ENCODE measurements at places on chromosomes 16 and 17.

DNA sequence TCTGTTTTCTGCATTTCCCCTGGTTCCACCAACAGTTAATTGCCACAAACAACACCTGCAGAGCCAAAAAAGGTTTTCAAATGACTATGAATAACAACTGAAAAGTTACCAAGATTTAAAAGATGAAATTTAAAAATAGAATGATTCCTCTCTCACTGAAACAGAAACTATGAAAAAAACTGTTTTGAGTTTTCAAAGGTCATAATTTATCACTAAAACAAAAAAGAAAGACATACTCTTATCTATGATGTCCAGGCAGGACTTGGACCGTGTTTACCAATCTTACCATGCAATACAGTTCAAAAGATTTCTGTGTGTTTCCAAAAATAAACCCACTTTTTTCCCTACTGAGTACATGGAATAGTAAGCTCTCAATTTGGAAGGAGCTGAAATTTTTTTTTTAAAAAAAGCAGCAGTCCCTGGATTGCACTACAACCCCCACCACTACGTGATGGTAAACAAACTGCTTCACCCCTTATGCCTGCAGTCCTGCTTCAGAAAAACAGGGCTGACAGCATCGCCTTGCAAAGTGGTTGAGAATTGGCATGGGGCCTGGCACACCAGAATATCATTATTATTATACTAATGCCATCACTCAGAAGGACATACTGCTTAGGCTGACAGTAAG, 8.5 kb downstream of the TXNDC11 start:
- DNase-seq = no peak

DNA sequence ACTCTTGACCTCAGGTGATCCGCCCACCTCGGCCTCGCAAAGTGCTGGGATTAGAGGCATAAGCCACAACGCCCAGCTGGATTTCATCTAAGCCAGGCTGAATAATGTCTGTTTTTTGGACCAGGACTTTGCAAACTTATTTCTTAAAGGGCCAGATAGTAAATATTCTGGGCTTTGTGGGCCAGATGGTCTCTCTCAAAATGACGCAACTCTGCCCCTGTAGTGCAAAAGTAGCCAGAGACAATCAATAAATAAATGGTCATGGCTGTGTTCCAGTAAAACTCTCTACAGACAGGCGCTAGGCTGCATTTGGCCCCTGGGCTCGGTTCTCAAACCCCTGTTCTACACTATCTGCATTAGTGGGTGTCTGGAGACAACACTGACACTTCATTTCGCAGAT, 121.9 kb upstream of the CDH13 start:
- DNase-seq = no peak

DNA sequence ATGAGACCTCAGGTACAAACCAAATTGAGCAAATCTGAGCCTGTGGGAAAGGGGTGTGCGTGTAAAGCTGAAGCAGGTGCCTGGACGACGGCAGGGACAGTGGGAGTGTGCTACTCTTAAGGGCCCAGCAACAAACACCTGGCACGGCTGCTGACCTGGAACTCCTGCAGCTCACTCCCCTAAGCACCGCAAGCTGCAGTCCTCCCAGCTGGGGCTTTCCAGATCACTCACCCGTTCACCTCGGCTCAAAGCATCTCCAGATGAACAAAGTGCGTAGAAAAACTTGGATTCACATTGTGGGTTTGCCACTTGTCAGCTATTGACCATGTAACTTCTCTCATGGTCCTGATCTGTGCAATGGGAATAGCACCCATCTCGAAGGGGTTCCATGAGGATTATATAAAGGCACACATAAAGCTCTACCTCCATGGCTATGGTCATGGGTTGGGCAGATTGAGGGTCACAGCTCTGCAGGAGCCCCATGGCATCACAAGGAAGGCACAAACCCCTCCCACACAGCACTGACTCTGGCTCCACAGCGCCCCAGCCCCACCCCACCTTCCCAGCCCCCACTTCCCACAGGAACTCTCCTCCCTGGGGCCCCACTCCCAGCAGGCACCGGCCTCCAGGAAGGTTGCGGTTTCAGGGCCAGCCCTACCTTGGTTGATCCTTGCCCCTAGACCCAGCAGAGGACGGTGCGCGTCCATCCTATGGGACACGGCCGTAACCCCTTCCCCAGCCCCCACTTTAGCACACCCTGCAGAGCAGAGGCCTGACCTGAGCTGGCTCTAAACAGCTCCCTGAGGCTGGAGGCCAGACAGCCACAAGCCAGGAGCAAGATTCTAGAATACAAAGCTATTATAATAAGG, 21.9 kb downstream of the ST3GAL2 start:
- no peak for DNase-seq

DNA sequence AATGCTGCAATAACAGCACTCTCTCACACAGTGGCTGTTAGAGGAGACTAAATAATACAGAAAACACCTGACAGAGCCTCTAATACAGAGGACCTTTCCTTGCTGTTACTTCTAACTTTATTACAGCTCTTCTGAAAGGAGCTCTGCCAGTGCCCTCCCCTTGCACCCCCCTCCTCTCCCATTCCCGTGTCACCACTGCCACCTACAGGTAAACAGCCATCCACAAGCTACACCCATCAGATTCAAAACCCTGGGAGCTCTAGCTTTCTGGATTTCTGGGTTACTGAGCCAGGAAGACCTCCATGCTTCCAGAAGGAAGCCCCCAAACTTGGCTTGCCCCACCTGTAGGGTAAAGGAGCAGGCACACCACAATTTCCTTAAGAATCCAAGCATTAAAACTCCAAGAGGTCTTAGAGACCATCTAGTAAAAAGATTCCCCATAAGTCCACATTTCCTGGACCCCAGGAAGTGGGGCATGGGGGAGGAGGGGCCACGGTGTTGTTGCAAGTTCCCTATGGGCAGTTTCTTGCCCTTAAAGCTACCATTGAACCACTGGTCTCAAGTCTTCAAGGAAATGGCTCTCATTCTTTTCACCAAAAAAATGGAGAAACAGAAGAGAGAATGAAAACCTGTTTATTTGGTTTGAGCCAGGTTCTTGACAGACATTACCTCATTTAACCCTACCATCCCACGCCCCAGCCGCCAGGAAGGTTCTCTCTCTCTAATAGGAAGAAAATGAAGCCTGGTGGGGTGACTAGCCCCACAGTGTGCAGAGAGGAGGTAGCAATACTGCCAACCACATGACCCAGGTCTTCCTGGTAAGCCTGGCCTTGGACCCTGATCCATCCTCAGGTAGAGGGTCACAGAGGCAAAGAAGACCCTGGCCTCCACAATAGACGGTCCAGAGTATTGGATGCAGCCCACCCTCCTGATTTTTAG, 52.8 kb downstream of the TOM1L2 start:
- DNase-seq = peak; percentile 62

GRCh38 chr17:51270636-51271035, 10.3 kb downstream of the UTP18 start:
- no peak for DNase-seq

DNA sequence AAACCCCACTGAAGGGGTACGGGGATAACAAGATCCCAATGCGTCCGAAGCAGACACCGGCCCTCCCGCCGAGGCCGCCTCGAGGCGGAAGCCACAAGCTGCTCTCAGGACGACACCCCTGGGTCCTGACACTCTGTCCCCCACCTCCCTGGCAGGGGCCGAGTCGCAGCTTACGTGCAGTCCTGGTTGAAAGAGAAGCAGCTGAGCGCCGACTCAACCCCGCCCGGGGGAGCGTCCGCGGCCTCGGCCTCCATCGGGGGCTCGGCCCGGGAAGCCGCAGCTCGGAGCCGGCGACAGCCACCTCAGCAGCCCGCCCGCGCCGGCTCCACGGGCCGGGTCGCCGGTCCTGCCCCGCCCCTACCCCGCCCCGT, at the start of gene WIPI1:
TSS of gene WIPI1 (minus strand) at position 329 of the 371 bp plus-strand sequence. CDS start at position 254, 75 bp downstream.
- no peak for DNase-seq

DNA sequence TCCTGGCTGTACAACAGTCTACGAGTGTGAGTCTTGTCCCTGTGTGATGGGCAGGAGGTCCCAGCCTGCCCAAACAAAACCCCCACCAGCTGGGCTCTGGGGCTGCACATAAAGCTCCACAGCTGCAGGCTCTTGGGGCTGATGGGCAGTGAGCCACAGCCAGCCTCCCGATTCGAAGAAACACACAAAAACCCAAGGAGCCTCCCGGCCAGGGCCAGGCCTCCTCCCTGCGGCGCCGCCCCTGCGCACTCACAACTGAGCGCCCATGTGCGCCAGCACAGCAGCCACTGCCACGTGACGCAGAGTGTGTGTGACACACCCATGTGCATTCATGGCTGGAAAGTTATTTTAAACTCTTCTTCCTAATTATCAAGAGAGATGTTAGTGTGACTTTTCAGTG, 30.6 kb upstream of the FAAP100 start:
- DNase-seq = no peak

DNA sequence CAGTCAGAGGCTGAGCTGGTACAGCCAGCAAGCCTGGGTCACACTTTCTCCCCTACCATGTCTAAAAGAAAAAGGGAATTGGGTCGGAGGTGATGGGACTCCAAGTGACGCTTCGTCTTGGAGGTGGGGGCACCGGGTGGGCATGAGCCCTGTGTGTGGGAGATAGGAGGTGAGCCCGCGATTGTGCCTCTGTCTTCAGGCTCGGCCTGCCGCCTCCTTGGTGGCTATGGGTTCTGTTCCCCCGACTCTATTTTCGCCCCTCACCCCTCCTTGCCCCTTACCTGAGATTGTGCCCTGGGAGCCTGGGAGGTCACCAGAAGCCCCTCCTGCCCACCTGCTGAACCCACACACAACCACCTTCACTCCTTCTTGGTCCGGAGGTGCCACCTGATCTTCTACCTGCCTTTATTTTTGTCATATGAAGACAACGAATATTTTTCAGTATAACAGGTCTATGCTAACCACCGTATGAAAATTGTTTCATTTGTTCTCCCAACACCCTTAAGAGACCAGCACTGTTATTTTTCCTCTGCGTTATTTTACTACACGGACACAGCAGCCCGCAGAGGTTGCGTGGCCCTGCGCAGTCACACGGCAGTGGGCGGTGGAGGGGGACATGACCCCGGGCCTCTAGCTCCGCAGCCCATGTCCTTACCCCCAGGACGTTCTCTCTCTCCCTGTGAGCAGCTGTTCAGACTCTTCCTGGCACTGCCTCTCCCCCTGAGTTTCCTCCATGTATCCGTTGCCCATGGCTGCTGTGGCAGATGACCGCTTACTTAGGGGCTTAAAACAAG, 49.9 kb downstream of the ATP2C2 start:
- DNase-seq = no peak

- no peak for DNase-seq
Observed at GRCh38 chr16:752007-752312, 8.6 kb upstream of the MSLN start.

DNA sequence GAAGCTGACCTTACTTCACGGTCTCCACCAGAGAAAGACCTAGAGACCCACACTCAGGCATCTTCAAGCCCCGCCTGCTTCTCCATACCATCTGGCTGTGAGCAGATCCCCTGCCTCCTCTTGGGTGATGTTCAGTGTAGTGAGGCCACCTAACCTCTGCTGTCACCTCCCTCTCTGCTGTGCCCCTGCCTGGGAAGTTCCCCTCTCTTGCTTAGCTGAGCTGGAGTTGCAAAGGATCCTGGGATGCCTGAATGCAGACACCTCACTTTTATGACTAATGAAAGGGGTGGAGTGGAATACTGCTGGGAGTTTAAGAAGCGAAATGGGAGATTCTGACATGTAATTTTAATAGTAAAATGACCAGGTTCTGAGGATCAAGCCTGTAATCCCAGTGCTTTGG, 5.8 kb downstream of the IRX3 start:
- DNase-seq = no peak

DNA sequence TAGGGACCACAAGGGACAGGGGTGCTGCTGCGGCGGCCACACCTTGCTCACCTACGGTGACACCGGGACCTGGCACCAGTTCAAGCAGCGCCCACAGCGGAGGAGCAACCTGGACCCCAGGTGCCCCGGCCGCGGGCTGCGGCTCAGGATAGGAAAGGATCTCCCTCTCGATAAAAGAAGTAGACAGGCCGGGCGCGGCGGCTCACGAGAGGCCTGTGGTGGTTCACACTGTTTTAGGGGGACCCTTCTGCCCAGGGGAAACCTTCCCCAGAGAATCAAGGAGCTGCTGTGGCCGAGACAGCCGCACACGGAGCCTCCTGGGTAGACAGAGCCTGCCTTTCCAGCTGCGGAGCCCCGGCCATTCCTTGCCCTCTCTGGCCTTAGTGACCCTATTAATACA, 17.9 kb upstream of the ATP2A3 start:
- no peak for DNase-seq

DNA sequence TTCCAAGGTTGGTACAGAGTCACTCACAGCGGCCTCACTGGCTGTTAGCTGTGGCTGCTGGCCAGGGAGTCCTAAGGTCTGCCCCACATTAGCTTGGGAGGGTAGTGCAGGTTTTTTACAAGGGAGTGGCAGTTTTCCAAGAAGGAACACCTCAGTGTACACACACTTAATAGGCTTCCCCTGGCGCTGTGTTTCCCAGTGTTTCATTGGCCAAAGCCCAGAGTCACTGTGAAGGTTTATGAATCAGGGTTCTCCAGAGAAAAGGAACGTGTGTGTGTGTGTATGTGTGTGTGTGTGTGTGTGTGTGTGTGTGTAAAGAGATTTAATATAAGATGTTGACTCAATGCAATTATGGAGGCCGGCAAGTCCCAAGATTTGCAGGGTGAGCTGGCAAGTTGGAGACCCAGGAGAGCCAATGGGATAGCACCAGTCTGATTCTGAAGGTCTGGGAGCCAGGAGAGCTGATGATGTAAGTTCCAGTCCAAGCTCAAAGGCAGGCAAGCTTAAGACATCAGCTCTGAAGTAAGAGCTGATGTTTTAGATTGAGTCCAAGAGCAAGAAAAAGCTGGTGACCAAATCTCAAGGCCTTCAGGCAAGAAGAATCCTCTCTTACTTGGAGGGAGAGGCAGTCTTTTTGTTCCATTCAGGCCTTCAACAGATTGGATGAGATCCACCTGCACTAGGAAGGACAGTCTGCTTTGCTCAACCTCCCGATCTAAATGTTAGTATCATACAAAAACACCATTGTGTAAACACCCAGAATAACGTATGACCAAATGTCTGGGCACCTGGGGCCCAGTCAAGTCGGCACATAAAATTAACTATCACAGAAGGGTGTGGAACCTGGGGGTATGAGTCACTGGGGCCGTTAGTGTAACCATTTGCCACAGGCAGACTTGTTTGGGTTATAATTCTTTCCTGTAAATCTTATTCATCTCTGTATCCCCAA, 206.8 kb downstream of the PRKCA start:
- no peak for DNase-seq

DNA sequence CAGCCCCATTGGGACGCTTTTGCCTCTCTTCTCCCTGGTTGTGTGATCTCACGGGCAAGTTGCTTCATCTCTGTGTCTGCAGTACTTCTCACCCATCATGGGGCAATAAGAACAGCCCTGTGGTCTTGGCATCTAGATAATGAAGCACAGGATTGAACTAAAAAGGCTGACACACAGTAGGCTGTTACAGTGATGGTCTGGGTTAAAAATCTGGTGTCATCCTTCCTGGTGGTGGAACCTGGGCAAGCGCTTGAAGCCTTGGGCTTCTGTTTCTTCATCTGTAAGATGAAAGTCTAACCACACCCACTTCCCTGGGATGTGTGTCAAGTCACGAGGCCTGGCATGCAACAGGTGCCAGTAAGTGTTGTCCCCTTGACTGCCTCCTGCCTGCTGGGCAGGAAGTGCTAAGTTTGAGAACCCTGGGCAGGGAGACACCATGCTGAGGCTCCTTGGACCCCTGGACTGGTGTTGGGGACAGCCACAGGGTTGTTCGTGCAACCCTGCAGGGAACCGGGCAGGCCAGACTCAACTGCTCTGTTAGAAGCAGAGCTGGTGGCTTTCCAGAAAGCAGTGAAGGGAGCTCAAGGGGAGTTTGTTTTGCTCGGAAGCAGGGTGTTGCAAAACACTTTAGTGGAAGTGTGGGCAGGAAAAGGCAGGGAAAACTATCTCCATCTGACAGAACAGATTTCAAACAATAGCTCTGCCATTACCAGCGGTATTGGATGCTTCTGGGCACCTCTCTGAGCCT, 5.9 kb upstream of the MAP2K3 start:
- DNase-seq = no peak

GRCh38 chr16:79355600-79356358, 244.8 kb downstream of the MAF start:
- DNase-seq = no peak
